Fibroblast of villous mesenchyme (primary cell): ENCODE measurements at places on chromosomes 6 and 20.

DNA sequence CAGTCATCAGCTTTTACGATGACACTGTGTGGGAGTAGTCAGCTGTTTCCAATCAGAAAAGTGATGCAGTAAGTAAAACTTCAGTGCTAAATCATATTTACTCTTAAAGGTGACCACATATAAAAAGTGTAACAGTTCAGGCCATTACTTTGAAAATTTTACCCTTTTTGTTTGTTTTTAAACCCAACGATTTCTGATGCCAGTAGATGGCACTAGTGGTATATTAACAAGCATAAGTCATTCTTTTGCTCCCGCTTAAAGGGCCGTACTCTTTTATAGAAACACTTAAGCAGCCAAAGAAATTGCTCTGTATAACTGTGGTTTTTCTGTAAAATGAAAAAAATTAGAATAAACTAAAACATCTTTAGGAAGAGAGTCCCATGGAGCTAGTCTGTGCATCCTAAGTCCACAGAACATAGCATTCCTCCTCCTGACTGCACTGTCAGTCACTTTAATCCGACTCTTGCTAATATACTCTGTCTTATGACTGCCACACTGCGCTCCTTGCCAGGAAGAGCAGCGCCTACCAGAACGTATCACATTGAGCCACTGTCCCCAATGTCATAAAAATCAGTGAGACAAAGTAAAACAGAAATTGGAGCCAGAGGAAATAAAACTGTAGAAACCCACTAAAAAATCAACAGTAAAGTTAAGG is 25.0 kb downstream of the HEBP2 start:
- peak; percentile 67 for DNase-seq

DNA sequence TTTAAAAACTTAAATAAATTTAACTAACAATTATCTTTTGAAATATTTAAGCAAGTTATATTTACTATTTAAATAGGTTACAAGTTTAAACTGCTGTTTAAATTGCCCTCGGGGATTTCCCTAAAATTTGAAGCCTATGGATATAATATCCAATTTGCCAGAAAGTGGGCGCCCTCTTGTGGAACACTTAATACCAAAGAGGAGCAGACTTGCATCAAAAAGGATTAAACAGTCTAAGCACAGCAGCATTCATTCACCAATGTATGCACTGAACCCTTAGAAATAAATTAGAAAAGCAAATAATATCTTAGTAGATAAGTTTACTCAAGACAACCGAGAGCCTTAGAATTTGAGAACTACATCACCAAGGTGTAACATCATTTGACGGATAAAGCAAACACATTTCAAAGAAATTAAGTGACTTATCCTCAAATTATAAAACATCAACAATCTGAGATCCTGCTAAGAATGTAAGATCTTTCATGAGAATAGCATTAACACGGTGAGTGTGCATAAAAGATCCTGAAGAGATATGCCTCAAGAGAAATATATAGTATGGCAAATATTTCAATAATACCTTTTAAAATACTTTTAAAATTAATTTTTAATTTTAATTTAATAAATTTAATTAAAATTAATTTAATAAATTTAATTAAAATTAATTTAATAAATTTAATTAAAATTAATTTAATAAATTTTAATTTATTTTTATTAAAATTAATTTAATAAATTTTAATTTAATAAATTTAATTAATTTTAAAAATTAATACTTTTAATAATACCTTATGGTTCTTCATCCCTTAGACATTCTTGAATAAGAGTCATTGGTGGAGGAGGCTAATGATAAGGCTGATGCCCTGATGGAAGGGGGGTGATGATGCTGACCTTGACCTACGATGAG is 11.5 kb upstream of the MEP1A start:
- DNase-seq, result peak; percentile 64

DNA sequence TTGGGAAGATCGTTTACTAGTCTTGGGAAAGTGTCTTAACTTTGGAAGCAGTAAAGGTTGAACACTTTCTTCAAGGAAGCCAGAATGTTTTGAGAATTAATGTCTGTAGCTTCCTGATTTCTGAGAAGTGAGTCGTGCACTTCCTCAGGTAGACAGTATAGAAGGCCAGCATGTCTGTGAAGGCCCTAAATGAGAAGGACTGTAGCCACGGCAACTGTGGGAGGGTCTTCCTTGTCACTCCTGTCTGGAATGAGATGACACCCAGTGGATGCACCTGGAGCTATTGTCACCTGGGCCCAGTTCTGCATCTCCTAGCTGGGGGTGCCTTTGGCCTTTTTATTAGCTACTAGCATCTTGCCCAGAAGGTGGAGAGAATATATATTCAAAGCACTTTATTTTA is 8.8 kb downstream of the STX16 start:
- no peak for DNase-seq

- DNase-seq, result no peak
These were observed 23.0 kb downstream of the OPN5 start for GRCh38 chr6:47804821-47805220.

DNA sequence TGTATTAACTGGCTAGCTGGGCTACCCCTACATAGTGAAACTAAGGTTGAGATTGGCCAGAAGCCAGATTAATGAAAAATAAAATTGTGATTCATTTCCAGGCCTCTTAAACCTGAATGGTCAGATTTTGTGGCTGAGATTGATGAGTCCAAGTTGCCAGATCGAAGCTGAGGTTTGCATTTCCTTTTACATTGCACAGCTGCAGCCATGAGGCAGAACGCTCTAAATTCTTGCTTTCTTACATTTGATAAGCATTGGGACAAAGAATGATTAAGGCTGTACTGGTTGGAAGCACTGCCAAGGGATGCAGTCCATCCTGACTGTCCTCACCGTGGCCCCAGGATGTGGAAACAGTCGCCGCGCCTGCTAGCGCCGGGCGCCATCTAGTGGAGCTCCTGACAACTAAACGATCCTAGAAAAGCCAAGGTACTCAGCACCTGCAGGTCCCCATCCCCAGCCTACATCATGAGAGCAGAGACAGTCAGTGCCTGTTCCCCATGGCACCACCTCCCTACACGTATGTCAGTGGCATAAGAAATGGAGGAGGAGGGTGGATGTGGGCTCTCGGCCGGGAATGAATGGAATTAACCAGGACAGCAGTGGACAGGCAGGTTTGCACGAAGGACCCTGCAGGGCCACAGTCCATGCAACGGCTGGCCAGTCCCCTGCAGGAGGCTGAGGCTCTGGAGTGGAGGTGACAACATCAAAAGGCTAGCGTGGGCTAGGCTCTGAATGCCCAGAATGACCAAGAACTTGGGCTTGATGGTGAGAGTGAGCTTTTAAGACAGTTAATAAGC is 19.0 kb downstream of the PXDC1 start:
- DNase-seq, result peak; percentile 73

DNA sequence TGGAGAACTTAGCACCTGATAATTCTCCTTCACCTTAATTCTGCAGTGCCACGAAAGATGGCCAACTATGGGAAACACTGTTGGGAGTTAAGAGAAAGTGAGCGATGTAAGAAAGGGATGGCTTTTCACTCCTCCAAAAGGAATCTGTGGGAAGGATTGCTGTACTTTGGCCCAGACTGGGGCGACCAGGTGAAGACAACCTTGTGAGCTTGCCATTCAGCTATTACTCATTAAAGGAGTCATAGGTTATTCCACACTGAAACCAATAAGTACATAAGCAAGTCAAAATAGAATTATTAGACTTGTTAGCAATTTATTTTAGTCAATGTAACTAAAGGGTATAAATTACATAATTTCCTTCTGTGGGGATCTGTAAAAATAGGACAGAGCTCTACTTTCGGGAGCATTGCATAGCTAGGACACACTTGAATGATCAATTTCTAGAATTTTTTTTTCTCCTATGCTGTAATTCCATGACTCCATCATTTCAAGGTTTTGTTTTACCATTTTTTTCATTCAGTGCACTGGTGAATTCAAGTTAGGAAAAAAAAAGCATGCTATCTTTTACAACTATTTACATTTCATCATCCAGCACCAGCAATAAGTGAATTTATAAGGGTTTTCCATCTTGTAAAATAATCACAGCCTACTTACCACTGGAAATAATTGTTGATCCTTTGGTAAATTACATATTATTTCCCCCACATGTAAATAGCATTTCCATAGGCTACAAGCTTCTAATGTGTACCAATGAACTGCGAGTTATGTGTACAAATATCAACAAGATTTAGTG is 231.7 kb downstream of the SIM1 start:
- DNase-seq, result peak; percentile 5

DNA sequence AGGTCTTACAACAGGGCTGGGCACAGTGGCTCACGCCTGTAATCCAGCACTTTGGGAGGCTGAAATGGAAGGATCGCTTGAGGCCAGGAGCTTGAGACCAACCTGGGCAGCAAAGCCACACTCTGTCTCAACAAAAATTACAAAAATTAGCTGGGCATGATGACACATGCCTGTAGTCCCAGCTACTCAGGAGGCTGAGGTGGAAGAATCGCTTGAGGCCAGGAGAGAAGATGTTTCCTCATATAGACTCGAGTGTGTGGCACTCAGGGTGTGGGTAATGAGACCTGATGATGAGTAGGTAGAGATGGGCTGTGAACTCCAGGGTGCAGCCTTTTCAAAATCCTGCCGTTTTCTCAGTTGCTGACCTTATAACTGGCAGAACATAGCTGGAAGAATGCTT is 125.3 kb upstream of the FOXO3 start:
- no peak for DNase-seq

GRCh38 chr6:127515794-127516661 is 3.1 kb downstream of the MTCL3 start:
- peak; percentile 54 for DNase-seq

GRCh38 chr6:37640786-37641395 is 56.8 kb downstream of the MDGA1 start:
- no peak for DNase-seq

DNA sequence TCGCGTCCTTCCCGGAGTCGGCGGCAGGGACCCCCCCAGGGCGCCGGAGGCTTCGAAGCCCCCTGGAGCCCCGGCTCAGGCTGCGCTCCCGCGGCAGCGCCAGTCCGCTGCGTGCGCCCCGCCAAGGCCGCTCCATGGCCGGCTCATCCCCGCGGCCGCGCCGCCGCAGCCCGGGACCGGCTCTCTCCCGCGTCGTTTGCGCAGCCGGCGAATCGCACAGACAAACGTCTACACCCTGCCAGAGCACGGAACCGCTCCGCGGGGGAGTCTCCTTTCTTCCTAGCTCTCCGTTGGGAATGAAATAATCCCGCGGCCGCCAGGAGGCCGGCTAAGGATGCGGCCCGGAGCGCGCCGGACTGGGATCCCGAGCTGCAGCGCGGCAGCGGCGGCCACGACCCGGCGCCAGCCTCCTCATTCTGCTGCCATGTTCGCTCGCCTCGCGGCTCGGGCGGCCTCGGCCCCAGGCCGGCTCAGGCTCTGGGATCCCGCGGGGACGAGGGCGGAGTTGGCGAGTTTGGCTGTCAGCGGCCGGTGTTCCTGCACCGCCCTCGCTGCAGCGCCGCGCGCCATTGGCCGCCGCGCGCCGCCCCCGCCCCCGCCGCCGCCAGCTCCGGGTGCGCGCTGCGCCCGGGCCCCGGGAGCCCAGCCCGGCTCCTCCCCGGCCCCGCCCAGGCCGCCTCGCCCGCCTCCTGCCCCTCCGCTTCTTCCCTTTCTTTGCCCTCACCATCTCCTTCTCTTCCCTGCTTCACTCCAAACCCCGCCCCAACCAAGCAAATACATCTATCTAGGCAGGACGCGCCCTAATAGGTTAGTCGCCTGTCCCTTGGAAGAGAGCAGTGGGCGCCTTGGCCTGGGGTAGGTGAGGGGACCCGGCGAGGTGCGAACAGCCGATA is at the start of gene GFOD1:
TSS of gene GFOD1 (minus strand) at position 479 of the 893 bp plus-strand sequence. CDS start 710 bp downstream, outside the sequence.
- peak; percentile 86 for DNase-seq

DNA sequence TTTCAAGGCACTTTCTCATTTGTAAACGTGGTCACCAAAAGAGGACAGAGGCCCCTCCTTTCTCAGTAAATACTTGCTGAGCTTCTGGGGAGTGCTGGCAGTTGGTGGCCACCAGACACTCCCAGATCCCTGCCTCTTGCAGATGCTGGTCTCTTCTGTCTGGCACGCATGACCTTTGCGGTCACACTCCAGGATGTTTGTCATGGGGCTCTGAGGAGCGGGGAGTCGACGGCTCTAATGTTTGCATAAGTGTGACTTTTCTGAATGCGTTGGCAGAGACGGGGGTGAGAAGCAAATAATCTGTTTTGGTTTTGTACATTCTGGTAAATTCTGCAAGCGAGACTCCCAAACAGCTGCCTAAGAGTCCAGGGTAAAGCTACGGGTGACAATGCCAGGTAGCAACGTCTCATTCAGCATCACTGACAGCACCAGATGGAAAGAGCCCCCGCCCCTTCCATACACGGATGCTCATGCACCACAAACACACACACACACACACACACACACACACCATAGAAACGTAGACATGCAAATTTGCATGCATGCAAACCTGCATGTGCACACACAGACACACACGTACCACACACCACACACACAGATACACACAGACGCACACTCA is 101.1 kb downstream of the YTHDF1 start:
- no peak for DNase-seq

- no peak for DNase-seq
These were observed at the start of gene PPP1R14C for GRCh38 chr6:150142670-150143515. TSS of gene PPP1R14C (plus strand) at chr6:150143044. CDS start at chr6:150143193, 149 bp downstream.

DNA sequence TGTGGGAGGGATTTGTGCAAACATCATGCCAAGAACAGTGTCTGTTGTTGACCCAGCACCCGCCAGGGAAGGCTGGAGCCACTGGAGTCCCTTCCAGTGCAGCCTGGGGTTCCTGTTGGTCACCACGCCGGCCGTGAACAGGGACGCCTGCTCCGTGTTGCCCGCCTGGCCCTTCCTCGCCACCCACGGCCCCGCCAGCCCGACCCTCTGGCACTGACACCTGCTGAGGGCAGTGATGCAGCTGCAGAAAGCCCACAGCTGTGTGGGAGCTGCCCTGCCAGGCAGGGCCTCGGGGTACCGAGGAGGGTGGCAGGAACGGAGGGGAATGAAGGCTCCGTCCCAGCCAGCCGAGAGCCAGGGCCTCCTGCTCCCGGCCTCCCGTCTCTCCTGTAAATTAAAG is 75.5 kb upstream of the SLCO4A1 start:
- DNase-seq, result no peak

DNA sequence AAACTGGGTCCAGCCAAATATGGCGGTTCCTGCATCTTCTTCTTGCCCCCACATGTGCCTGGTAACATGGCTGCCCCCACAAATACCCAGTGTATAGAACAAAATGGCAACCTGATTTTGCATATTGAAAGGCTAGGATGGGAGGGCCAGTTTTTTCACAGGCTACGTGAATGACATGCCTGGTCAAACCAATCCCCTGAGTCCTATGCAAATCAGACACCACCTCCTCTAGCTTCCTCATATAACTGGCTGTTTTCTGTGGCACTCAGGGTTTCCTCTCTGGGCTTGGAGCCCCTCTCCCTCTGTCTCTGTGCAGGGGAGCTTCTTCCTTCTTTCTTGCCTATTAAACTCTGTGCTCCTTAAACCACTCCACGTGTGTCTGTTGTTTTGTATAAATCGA is 372.1 kb downstream of the KIF16B start:
- DNase-seq, result no peak

- no peak for DNase-seq
These were observed 584 bp downstream of the VPS52 start for GRCh38 chr6:33271117-33271467.

GRCh38 chr6:157709555-157709954 is 113.5 kb upstream of the SNX9 start:
- no peak for DNase-seq

GRCh38 chr6:101417900-101418299 is 24.4 kb downstream of the GRIK2 start:
- DNase-seq, result no peak

GRCh38 chr20:63431944-63432343 is 40.5 kb downstream of the KCNQ2 start:
- DNase-seq, result no peak

- no peak for DNase-seq
These were observed 82.7 kb downstream of the LYRM2 start for GRCh38 chr6:89555806-89556205.
